ENCODE measurements at places on chromosomes 4 and X.

DNA sequence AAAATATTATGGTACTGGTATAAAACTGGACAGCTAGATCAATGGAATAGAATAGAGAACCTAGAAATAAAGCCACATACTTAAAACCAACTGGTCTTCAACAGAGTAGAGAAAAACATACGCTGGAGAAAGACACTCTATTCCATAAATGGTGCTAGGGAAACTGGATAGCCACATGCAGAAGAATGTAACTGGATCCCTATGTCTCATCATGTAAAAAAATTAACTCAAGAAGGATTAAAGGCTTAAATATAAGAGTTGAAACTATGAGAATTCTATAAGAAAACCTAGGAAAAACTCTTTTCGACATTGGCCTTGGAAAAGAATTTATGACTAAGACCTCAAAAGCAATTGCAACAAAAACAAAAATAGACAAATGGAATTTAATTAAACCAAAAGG lies 114.6 kb downstream of the PCDH18 start:
- no peak for DNase-seq

DNA sequence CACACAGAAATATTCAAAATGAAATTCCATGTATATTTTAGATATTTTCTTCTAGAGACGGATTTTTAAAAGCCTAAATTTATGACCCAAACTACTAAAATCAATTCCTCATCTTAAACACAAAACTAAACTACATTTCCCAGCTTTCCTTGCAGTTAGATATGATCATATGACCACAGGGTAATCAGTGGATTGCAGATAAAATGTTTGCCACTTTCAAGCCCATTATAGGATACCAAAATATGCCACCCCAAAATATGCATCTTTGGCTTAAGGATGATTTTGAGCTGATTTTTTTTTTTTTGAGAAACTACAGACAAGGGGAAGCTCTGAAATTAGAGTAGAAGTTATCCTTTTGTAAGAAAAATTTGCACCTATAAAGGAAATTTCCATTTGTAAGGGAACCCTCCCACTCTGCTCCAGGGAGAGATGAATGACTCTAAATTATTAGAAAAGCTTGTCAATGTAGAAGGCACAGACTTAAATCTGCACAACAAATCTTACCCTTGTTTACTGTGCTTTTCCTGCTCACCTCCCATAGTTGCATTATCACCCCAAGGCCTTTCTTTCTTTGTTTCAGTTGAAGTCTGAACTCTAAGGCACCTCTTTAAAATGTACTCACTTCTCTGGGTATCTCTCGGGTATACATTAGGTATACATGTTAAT lies 503.0 kb downstream of the PDHA2 start:
- DNase-seq = no peak

DNA sequence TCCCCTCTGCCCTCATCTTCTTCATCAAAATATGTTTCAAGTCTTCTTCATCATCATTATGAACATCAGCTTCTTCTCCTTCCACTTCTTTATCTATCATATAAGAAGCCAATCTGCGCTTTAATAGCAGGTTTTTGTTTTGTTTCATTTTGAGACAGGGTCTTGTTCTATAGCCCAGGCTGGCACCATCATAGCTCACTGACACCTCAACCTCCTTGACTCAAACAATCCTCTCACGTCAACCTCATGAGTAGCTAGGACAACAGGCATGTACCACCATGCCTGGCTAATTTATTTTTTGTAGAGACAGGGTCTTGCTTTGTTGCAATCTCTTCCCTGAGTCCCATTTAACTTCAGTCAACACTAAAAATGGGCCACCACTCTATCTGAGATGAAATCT lies 27.0 kb downstream of the PRDM5 start:
- DNase-seq = no peak

GRCh38 chrX:47247206-47247998 lies 14.6 kb downstream of the USP11 start:
- no peak for DNase-seq

- no peak for DNase-seq
Observed at GRCh38 chr4:87026800-87027495, 92.1 kb downstream of the AFF1 start.

- DNase-seq = no peak
Observed at GRCh38 chrX:16075087-16075486, 48.3 kb upstream of the GRPR start.

DNA sequence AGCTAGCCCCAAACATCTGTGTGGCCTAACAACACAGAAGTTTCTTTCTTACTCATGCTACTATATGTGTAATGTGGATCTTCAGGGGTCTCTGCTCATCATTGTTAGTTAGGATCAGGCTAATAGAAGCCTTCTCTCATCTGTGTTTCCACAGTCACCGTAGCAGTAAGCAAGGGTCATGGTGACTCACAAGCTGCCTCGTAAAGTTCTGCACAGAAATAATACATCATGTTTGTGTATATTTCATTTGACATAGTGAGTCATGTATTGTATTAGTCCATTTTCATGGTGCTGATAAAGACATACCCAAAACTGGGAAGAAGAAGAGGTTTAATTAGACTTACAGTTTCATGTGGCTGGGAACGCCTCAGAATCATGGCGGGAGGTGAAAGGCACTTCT lies 38.7 kb downstream of the SLC4A4 start:
- DNase-seq = no peak

DNA sequence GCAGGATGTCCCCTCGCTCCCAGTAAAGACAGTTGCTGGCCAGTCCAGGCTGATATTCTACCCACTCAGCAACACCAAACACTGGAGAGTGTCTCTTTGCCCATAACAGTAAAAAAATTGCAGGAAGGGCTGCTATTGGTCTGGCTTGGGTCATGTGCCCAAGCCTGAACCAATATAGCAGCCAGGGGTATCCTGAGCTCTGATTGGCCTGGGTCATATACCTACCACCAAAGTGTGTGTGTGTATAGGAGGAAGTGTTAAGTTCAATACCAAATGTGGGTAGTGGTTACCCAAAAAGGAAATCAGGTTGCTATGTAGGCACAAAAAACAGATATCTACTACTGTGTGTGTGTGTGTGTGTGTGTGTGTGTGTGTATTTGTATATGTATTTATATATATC lies 373.2 kb downstream of the BCOR start:
- DNase-seq = no peak

DNA sequence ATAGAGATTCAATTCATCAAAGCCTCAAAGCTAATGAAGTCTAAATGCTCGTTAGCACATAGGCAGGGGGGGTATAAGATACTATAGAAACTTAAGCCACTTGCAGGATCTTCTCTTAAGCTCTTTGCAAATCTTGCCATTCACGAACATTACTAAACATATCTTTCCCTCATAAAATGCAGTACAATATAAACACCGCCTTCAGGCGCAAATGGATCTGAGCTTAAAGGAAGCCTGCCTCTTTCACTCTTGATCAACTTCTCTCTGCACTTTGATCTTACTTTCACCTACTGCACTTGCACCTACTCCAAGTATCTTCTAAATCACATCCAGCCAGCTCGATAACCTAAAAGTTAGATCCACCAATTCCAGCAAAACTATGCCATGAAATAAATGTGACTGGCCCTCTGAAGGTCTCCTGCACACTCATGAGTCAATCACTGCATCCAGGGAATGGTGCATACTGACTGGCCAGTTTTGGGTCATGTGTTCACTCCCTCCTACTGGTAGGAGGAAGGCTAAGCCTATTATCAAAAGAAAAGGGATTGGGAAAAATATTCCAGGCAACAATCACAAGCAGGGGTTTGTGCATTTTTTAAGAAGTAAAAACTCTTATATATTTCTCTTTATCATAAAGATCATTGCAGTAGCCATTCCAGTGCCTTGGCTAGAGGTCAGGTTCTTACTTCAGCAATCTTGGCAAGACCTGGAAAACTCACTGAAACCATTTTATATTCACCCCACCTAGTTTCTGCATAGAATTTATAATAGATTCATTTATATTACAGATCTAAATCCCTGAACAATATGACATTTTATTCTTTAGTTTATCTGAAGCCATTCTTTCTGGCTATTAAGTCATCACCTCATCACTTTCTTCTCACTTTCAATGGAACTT lies 222.0 kb downstream of the PPP3CA start:
- DNase-seq = no peak

DNA sequence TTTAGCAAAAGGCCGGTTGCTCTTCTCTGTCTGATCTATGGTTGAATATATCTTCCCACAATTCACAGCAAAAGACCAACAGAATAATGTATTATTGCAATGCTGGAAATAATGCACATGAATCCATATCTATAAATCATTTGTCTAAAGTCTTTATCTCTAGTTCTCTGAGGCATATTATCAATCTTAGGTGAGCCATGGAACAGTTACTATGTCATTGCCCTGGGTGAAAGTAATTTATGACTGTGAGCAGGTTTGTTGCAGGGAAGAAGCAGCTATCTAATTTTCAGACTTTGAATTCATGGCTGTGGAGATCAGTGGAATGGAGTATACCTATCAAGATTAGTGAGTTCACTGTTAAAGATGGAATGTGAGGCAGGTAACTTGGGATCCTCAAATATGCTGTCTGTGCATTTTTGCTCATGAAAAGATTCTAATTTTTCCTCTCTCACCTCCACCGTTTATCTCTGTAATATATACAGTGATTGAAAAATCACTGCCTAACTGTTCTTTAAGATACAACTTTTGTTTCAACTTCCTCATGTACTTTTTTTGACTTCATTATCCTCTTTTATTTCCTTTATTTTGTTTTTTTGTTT lies 256.8 kb upstream of the ARSJ start:
- no peak for DNase-seq

- no peak for DNase-seq
Observed at GRCh38 chr4:27366104-27366823, 505.6 kb downstream of the STIM2 start.

GRCh38 chr4:57214654-57215411 lies 104.6 kb upstream of the IGFBP7 start:
- DNase-seq = no peak

DNA sequence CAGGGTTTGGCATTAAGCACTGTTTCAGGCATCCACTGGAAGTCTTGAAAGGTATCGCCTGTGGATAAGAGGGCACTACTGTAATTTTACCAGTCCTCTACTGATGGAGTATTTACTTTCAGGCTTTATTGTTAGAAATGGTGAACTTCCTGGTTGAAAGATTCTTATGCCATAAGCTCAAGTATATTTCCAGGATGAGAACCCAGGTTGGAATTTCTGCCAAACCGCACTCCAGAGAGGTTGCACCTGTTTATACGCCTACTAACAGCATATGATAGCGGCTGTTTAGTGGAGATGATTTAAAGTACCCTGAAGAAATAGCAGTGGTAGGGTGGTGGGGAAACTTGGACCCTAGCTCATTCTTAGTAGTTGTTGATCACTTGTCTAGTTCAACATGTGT lies 9.9 kb downstream of the FNIP2 start:
- DNase-seq = no peak

DNA sequence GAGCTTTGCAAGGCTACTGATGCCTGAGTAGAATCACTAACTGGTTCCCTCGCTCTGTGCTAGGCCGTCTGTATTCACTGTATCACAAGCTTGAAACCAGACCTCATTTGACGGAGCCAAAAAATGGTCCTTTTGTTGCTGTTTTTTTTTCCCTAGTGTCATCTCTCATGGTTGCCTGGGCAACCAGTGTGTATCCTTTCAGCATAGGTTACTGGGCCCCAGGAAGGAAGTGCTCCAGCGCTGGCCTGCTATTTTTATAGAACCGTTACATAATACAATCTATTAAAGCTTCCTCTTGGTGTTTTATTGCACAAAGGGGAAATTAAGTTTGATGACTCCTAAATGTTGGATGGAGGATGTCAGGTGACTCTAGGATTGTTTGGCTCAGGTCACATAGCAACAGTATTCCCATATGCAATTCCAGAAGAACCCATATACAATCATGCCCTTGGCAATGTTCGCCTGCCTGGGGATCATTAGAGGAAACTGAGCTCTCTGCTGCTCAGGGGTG lies 220.4 kb downstream of the SPRY1 start:
- DNase-seq = no peak

- DNase-seq = no peak
Observed at GRCh38 chr4:159433337-159433736, 330.5 kb downstream of the RAPGEF2 start.

- no peak for DNase-seq
Observed at GRCh38 chrX:50888884-50889283, 21.7 kb upstream of the BMP15 start.

GRCh38 chr4:156169011-156169410 lies 215.3 kb upstream of the CTSO start:
- no peak for DNase-seq

- DNase-seq = no peak
Observed at GRCh38 chrX:85326234-85327059, 53.0 kb downstream of the POF1B start.

DNA sequence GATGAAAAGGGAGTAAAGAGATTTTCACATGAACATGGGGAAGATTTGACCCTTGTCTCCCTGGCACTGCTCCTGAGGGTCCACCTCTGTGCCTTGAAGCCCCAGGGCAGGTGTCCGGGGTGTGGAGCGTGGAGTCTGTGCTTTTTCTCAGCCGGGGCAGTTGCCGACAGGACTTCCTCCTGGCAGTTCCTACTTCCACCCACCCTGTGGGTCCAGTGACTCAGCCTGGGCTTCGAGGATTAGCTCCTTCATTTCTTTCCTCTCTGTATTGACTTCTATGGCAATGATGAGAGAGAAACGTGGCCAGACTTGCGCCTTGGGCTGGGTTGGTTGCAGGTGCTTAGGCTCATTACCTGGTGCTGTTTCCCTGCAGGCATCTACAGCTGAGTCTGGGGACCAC lies 35.9 kb upstream of the CLCN4 start:
- no peak for DNase-seq

DNA sequence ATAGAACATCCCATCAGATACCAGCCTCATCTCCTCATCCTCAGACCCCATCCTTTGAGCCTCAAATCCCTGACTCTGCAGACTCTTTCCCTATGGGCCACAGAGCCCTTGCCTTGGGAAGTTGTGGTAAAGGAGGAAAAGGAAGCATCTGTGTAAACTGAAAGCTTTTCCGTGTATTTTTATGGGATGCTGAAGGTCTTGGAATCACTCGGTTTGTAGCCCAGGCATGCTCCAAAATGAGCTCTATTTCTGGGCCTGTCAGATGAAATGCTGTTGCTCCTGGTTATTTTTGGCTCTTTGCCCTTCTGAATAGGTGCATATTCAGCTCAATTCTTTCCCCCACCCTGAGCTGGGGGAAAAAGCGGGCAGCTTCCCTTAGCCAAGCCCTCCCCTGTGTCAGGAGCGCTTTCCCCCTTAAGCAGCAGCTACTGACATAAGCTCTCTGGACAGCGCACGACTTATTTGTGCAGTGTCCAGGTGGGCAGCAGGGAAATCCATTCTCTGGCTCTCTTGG lies 5.0 kb upstream of the SEL1L3 start:
- no peak for DNase-seq

GRCh38 chrX:134566506-134566905 lies 91.8 kb downstream of the PLAC1 start:
- DNase-seq = no peak

DNA sequence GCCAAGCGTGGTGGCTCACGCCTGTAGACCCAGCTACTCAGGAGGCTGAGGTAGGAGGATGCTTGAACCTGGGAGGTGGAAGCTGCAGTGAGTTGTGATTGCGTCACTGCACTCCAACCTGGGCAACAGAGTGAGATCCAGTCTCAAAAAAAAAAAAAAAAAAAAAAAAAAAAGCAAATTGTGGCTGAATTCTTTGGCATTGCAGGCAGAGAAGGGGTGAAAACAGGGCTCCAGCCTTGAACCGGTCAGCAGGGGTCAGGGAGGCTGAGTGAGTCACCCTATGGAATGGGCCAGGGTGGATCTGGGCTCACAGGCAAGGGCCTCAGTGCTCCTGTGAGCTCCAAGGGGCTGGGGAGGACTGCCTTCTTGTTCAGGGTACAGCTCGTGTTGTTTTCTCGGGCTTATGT lies 13.2 kb upstream of the FAM3A start:
- DNase-seq = no peak

GRCh38 chrX:104391906-104392305 lies 137.2 kb upstream of the ESX1 start:
- no peak for DNase-seq

GRCh38 chr4:127967141-127967775 lies 2.1 kb downstream of the ABHD18 start:
- no peak for DNase-seq

Data from stimulated activated CD4-positive, alpha-beta T cell treated with anti-CD3 and anti-CD28 coated beads, Interleukin-1b, Interleukin-23, amount 100 ng/mL, for 1 hour (primary cell).